Activated CD4-positive, alpha-beta T cell treated with anti-CD3 and anti-CD28 coated beads, Interleukin-2, amount 10 ng/mL, durations not matched to agents 7 days and 5 days (primary cell): ENCODE measurements at places on chromosomes 4 and X. TPM values are rescaled to one million over a fixed set of nuclear protein-coding genes. Genes with fewer than 3 reads are reported as not detected.

AKAP4 gene
- not detected for total RNA-seq

SPRY1 gene
- 7.4 TPM for total RNA-seq

ANXA3 gene
- total RNA-seq = 2.2 TPM

PABPC1L2A gene
- total RNA-seq = not detected

WAS gene
- total RNA-seq = 177 TPM

IL21 gene
- 1.0 TPM for total RNA-seq

YIPF7 gene
- not detected for total RNA-seq

CENPVL1 gene
- total RNA-seq = not detected

DMRTC1 gene
- total RNA-seq = 0.12 TPM

MAGEA9B gene
- not detected for total RNA-seq

GPRASP1 gene
- 1.6 TPM for total RNA-seq

GPR173 gene
- total RNA-seq = not detected

UGT2B17 gene
- not detected for total RNA-seq

ARSJ gene
- not detected for total RNA-seq

AREG gene
- not detected for total RNA-seq

ADH1B gene
- not detected for total RNA-seq

RAP1GDS1 gene
- 49.9 TPM for total RNA-seq

CNGA1 gene
- not detected for total RNA-seq

IBSP gene
- not detected for total RNA-seq

GUCY1B1 gene
- total RNA-seq = 0.12 TPM

VEGFC gene
- total RNA-seq = not detected

RNF113A gene
- 30.4 TPM for total RNA-seq

FOXP3 gene
- total RNA-seq = 13.0 TPM

IGSF1 gene
- total RNA-seq = not detected

ZNF280C gene
- total RNA-seq = 6.2 TPM

SPANXN4 gene
- total RNA-seq = not detected

CHRNA9 gene
- not detected for total RNA-seq

STATH gene
- not detected for total RNA-seq

RPS6KA6 gene
- not detected for total RNA-seq

CFAP47 gene
- total RNA-seq = not detected

NRK gene
- total RNA-seq = not detected

AKAP14 gene
- not detected for total RNA-seq

ASB11 gene
- not detected for total RNA-seq

TBC1D9 gene
- 0.04 TPM for total RNA-seq

PLAC8 gene
- 395 TPM for total RNA-seq

PLK4 gene
- total RNA-seq = 51.3 TPM

VCX3A gene
- not detected for total RNA-seq

FGD1 gene
- total RNA-seq = 0.05 TPM

AMOT gene
- 0.69 TPM for total RNA-seq

STK32B gene
- total RNA-seq = not detected

MEPE gene
- total RNA-seq = not detected

FGF2 gene
- 0.02 TPM for total RNA-seq

PPM1K gene
- total RNA-seq = 58.4 TPM

PPEF2 gene
- 0.12 TPM for total RNA-seq

F8A2 gene
- not detected for total RNA-seq

EGFL6 gene
- 1.7 TPM for total RNA-seq

CYBB gene
- total RNA-seq = not detected

ERCC6L gene
- 12.7 TPM for total RNA-seq

SNCA gene
- 4.7 TPM for total RNA-seq

FAM53A gene
- total RNA-seq = 1.6 TPM

CLGN gene
- total RNA-seq = 0.21 TPM

PPP4R3C gene
- total RNA-seq = not detected

ZNF732 gene
- not detected for total RNA-seq

CXXC4 gene
- not detected for total RNA-seq

SPANXD gene
- not detected for total RNA-seq

BEX5 gene
- 1.5 TPM for total RNA-seq
